ENCODE measurements at places on chromosomes 11 and 22.
A peak's percentile ranks its signal among the peaks of the same experiment; 100 is the strongest.

DNA sequence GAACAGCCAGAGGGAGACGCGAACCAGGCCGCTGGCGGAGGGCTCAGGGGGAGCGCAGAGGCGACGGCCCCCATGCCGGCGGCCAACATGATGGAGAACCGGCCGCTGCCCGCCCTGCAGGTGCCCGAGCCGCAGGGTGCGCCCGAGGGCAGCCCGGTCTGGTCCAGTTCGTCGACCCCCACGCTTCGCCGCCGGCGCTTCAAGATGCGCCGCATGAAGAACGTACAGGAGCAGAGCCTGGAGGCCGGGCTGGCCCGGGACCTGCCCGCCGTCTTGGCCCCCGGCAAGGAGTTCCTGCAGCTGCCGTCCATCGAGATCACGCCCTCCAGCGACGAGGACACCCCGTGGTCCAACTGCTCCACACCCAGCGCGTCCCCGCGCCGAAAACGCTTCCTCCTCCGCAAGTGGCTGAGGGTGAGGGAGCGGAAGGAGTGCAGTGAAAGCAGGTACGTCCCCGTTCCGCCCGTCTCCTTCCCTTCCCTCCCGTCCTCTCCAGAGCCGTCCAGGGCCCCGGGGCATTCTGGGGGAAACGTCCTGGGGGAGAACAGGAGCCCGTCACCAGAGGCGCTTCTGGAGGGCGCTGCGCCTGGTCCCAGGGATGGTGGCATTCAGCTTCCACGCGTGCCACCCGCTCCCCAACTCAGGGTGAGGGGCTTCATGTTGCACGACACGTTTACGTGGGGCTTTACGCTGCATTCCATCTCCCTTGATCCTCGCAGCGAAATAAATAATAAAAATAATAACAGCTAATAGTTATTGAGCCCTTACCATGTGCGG lies 840 bp downstream of the GRAMD1B start:
- peak; percentile 61 for DNase-seq

- no peak for DNase-seq
These were observed 50.2 kb downstream of the RPL27A start for GRCh38 chr11:8732748-8733241.

GRCh38 chr11:129184581-129184980 lies 7.5 kb downstream of the ARHGAP32 start:
- DNase-seq: no peak

- no peak for DNase-seq
These were observed 97.0 kb downstream of the ST3GAL4 start for GRCh38 chr11:126452241-126453101.

DNA sequence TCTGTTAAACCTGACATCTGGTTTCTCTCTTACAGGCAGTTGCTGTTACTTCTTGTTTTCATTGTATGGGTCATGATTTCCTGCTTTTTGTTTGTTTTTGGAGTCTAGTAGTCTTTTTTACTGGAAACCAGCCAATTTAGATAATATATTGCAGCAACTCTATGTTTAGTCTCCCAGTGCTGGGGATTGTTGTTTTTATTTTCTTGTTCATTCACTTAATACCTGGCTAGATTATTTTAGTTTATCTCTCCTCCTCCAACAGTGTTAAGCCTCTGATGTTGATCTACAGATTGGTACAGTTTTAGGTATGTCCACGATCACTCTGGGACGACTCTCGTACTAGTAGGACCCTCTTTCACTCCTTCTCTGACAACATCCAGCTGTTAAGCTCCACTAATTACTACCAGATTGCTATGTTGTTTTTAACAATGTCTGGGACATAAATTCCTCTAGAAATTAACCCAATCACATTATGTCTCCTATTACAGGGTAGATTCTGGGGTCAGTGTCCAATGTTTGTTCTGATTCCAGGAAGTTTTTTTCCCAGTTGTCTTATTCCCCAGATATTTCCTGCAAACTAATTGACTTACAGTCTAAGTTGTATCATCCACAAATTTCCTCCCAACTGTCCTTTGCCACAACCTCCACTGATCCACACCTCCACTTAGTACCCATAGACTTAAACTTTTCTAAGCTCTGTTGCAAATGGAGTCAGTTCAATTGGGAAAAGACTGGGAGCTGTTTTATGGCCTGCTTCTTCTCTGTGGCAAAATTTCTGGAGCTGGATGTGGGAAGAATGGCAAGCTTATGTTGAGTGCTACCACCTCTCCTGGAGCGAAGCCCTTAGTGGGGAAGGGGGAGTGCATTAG lies 1280.6 kb upstream of the CNTN5 start:
- no peak for DNase-seq

DNA sequence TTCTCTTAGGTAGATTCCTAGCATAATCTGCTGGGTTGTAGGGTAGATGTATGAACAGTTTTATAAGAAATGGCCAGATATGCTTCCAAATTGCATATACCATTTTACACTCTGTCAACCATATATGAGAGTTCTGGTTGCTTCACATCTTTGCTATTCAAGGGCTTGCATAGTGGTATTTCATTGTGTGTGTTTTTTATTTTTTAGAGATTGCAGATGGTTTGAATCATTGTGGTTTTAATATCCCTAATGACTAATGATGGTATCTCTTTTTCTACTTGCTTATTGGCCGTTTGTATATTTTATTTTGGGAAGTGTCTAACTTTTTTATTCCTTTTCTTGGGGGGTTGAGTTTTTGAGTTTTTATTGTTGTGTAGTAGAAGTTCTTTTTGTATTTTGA lies 26.9 kb downstream of the RNF214 start:
- DNase-seq: no peak

GRCh38 chr11:132430429-132431062 lies 1060.1 kb downstream of the NTM start:
- DNase-seq: no peak

GRCh38 chr11:66543263-66544107 lies 2.4 kb downstream of the ZDHHC24 start:
- DNase-seq: peak; percentile 74

DNA sequence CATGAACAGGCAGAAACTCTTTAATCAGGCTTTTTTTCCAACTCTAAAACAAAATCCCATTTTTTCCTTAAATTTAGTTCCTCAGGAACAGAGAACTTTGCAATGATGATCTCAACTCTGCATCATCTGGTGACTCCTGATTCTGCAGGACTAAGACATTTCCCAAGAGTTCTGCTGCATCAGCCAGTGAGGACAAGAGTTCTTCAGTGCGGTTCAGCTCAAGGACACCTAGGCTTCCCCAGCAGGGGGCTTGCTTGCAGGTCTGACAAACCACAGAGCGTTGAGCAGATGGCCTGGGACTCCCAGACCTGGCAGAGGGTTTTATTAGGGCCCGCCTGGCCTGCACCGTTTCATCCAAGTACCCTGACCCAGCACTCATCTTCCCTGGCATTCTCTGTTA lies 6.4 kb downstream of the CDCA5 start:
- no peak for DNase-seq

DNA sequence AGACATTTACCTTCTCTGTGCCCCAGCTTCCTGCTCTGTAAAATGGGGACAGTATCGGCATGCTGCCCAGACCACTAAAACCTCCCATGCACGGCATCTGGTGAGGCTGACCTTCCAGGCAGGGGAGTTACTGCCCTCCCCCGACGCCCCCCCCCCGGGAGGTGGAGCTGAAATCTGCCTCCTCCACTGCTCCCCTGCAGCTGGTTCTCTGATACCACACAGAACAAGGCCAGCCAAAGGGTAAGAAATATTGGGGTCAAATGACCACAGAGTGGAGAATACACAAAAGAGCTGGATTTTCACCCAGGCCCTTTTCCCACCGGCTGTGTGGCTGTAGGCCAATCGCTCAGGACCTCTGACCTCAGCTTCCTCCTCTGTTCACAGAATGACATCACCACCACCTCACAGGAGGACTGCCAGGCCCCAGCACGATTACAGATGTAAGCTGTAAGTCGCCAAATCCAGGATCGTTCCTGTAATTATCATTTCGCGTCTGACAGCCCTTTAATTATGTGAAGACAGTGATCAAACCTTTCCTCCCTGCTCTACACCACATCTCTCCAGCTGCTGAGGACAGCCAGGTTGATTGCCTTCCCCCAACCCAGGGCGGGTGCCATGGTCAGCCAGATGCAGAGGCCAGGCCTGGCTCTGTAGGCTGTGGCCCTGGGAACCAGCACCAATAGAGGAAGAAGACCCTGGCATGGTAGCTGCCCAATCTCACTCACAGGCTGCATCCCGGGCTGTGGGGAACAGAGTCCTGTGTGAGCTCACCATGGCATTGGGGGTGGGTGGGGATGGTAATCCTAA lies 35.7 kb upstream of the KLHL35 start:
- DNase-seq: no peak

DNA sequence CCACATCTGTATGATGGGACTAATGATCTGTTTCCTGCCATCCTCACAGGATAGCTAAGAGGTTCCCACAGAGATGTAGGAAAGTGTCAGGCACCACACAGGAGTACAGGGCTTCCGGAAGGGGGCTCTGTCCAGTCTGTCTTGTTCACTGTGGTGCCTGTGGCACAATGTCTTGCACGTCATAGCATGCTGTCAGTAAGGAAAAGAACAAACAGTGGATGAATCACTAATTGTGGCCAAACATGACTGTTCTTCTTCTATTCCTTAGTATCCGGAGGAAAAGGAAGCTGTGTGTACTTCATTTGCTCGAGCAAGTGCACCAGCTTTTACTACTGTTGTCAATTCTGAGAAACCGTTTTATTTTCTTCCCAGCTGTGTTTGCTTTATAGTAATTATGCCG lies 73.4 kb upstream of the YWHAH start:
- no peak for DNase-seq

GRCh38 chr22:28443526-28443876 lies 236.1 kb downstream of the TTC28 start:
- DNase-seq: peak; percentile 9

GRCh38 chr11:64665411-64665821 lies 57.6 kb downstream of the NRXN2 start:
- DNase-seq: no peak

- DNase-seq: no peak
These were observed 202.1 kb downstream of the DBX1 start for GRCh38 chr11:19958204-19958603.

DNA sequence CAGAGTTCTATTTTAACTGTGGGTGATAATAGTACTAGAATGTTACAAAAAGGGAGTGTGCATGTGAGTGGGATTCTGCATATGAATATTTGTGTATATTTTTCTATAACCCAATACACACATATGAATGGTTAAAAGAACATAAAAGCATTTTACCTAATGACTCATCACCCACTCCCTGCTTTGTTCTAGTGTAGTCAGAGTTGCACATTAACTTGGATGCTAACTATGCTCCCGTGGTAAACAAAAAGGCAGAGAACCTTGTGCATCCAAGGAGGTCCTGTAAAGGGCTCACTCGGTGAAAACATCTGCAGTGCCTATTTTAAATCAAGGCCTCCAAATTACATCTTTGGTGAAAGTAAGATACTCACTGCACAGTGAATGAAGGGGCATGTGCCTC lies 1289.4 kb downstream of the LRRC4C start:
- no peak for DNase-seq

- peak; percentile 52 for DNase-seq
These were observed 1.0 kb upstream of the TOB2 start for GRCh38 chr22:41447435-41448188.

- no peak for DNase-seq
These were observed 78.2 kb downstream of the YAP1 start for GRCh38 chr11:102188488-102188887.

GRCh38 chr11:131375421-131375820 lies 5.0 kb downstream of the NTM start:
- DNase-seq: no peak

- no peak for DNase-seq
These were observed 17.8 kb upstream of the CCDC34 start for GRCh38 chr11:27380771-27381170.

DNA sequence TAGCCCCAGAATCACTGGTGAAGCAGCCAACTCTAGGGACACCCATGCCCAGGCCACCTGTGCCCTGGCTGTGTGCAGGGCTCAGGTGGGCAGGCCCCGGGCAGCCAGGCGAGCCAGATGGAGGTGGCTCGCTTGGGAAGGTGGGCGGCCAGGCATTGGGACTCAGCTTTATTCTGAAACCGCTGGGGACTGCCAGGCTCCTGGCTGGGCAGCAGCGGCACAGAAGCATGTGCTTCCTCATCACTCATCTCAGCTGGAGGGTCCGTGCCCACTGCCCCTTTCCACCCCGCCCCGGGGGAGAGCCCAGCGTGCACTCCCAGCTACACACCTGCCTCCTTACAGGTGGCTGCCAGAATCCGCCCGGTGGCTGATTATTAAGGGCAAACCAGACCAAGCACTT lies 27.1 kb upstream of the SLC22A12 start:
- DNase-seq: no peak

DNA sequence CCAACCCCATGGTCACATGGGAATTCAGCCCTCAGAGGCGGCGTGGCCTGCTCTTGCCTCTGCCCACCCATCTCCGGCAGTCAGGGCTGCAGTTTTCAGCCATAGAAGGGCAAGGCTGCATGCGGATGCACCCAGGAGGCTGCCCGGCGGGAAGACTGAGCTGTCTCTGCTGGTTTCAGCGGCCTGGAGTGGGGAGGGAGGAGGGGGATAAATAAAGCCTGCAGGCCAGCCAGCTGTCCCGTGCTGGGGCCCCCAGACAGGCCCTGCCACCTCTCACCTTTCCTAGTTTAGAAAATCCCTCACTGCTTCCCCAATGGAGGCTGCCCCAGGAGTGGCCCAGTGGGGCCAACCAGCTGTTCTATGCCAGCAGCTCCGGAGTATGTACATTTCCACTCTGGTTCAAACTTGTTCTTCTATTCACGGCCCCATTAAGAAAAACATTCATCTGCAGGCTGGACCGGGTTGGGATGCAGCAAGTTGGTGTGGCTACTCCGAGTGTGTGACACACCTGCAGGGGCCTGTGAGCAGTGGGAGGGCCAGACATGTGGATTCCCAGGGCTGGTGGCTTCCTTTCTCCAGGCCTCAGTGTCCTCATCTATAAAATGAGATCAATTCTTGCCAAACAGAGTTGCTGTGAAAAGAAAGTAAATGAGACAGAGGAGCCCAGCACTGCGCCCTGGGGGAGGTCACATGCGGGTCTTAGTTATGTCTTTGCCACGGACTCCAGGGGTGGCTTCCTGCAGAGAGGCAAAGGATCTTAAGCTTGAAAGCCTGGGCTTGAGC lies 5.0 kb downstream of the MICALL1 start:
- no peak for DNase-seq

DNA sequence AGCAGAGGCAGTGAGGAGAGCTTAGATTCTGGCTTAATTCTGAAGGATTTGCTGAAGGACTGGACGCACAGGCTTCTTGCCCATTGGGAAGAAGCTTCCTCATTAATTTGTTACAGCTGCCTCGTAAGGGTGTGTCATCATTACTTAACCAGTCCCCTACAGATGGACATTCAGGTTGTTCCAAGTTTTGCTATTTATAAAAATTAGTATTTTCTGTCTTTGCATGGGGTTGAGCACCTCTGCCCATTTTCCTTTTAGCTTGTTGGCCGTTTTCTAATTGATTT lies 38.1 kb downstream of the CAPN1 start:
- DNase-seq: no peak

- DNase-seq: no peak
These were observed 56.8 kb upstream of the FBXO3 start for GRCh38 chr11:33830903-33831648.

GRCh38 chr11:11105361-11105760 lies 247.5 kb upstream of the ZBED5 start:
- no peak for DNase-seq

DNA sequence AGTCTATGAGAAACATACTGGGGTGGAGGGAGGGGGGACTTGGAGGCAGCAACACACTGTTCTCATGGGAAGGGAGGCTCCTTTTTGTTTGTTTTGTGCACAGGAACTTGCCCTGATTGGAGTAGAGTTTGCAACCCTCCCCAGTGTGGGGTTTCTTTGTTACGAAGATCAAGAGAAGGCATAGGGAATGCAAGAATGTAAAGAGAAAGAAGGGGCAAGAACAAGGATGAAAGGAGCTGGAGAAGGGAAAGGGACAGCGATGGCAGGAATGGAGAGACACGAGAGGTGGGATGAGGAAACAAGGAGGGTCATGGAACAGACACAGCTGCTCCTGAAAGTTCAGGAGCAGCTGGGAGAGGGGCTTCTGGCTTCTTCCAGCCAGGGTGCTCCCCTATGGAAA lies 611.7 kb downstream of the NTM start:
- DNase-seq: no peak

Measured in germinal center (tissue), 1 donor.